H1 (cell line): ENCODE measurements at places on chromosomes 11 and 22. TPM values are rescaled to one million over a fixed set of nuclear protein-coding genes. Genes with fewer than 3 reads are reported as not detected.

- no peaks in the 10 kb centered on the region for H3K27me3 ChIP-seq
- no peak for DNase-seq
- H3K4me3 ChIP-seq: no peak overlapping the region
- no peaks in the 10 kb centered on the region for H3K36me3 ChIP-seq
- no peak overlapping the region for H3K27ac ChIP-seq
- no peaks in the 10 kb centered on the region for H3K4me1 ChIP-seq
These were observed 152.3 kb upstream of the CCDC90B start for GRCh38 chr11:83438438-83438837.

GRCh38 chr22:46104881-46105493 lies 45.3 kb upstream of the PPARA start:
- DNase-seq: no peak
- no peaks in the 10 kb centered on the region for H3K36me3 ChIP-seq
- H3K4me1 ChIP-seq: no peaks in the 10 kb centered on the region; the same call in 1 of the 2 replicates
- no peak overlapping the region for H3K4me3 ChIP-seq

The SCGB1A1 gene
- not detected in 2 replicates for total RNA-seq

DNA sequence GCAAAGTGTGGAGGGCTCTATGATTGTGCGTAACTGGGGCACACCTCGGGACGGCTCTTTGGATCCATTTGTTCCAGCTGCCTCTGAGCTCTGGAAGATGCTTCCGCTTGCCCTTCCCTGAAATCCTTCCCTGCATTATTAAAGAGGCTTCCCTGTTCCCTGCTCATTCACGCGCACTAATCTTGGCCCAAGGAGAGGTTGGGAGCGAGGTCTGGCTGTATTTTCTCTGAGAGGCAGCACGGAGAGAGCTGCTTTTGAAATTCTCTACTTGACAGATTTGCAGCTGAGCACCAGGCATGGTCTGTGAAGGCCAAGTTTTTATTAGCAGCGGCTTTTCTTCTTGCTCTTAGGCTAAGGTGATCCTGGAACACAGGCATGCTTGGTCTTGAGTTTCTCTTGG lies 94.8 kb upstream of the NTM start:
- peaks cover 2% of the 10 kb centered on the region for H3K4me1 ChIP-seq
- no peaks in the 10 kb centered on the region for H3K36me3 ChIP-seq
- H3K4me3 ChIP-seq: no peak overlapping the region
- H3K27ac ChIP-seq: no peak overlapping the region
- no peaks in the 10 kb centered on the region for H3K27me3 ChIP-seq

The OR8A1 gene
- not detected in 2 replicates for total RNA-seq

The GVQW3 gene
- 7.6 and 8.1 TPM in 2 replicates for total RNA-seq

DNA sequence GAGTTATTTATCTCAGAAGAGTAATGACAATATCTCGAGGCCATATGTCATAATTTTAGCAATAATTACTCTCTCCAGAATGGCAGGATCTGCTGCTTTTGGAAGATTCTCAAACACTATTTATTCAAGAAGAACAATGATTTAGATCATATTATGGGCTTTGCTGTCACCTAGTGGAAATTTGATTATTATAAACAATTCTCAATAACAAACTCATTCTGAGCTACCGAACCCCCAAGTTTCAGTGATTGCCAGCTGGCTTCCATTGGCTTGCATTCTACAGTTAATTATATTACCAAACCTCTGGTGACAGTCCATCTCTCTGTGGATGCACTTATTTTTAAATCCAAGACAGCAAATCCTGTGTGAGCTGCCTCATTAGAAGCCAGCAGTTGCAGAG lies 27.9 kb upstream of the SLC36A4 start:
- no peak overlapping the region for H3K27ac ChIP-seq
- no peak overlapping the region for H3K4me3 ChIP-seq
- H3K4me1 ChIP-seq: no peaks in the 10 kb centered on the region
- no peaks in the 10 kb centered on the region for H3K36me3 ChIP-seq
- H3K27me3 ChIP-seq: no peaks in the 10 kb centered on the region

The SCARF2 gene
- total RNA-seq: 9.8 and 10.0 TPM in 2 replicates

DNA sequence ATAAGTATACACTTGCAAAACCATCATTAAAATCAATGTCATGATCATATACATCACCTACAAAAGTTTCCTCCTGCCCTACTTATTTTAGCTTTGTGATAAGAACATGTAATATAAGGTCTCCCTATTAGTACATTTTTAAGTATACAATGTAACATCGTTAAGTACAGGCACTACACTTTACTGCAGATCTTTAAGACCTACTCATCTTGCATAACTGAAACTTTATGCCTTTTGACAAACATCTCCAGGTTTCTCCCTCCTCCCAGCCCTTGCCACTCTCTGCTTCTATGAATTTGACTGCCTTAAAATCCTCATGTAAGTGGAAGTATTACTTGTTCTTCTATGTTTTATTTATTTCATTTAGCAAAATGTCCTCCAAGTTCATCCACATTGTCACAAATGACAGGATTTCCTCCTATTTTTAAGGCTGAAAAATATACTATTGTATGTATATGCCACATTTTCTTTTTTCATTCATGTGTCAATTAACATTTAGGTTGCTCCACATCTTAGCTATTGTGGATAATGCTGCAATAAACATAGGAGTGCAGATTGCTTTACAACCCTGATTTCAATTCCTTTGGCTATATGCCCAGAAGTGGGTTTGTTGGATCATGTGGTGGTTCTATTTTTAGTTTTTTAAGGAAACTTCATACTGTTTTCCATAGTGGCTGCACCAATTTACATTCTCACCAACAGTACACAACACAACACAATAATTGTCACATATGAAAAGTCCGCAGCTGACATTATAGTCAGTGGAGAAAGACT lies 471.1 kb upstream of the ANO3 start:
- H3K4me1 ChIP-seq: no peaks in the 10 kb centered on the region
- H3K4me3 ChIP-seq: no peak overlapping the region
- no peaks in the 10 kb centered on the region for H3K36me3 ChIP-seq
- H3K27ac ChIP-seq: no peak overlapping the region
- no peak for DNase-seq

The AMOTL1 gene
- 27.6 and 31.6 TPM in 2 replicates for total RNA-seq

The NLRP14 gene
- 0.08 TPM in 1 of 2 replicates, not detected in the other for total RNA-seq

DNA sequence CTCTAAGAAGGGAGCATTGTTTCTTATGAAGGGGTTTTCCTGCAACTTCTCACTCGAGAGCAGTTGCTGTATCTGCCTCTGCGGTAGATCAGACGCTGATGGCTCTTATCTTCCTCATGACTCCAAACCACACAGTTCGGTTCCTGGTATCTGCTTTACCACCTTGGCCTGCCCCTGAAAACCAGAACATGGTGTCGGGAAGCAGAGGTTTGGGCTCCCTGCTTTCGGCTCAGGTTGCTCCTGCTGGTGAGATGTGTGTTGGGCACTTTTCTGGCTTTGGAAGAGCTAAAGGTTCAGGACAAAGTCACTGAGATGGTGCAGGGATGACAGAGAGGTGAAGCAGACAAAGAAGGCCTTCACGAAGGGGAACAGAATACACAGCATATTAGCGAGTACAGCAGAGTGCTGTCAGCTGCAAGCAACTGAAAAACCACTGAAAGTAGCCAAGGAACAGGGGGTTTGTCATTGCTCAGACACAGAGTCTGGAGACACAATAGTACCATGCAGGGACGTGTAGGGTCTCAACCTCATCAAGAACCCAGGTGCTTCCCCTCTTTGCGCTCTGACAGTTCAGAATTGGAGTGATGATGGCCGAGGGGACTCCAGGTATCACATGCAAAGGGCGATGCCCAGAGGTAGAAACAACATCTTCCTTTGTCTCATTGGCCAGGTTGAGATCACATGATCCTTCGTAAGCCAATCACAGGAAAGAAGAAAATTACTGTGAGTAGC lies 11.9 kb upstream of the CSF2RB start:
- no peaks in the 10 kb centered on the region for H3K27me3 ChIP-seq
- peaks cover 13% of the 10 kb centered on the region for H3K4me1 ChIP-seq
- DNase-seq: no peak
- H3K36me3 ChIP-seq: no peaks in the 10 kb centered on the region
- H3K4me3 ChIP-seq: no peak overlapping the region

- H3K4me3 ChIP-seq: no peak overlapping the region
- H3K36me3 ChIP-seq: no peaks in the 10 kb centered on the region
- H3K4me1 ChIP-seq: no peaks in the 10 kb centered on the region
- H3K27ac ChIP-seq: no peak overlapping the region
These were observed 30.7 kb downstream of the SCUBE2 start for GRCh38 chr11:9060700-9061111.

The REXO2 gene
- 109 and 111 TPM in 2 replicates for total RNA-seq

DNA sequence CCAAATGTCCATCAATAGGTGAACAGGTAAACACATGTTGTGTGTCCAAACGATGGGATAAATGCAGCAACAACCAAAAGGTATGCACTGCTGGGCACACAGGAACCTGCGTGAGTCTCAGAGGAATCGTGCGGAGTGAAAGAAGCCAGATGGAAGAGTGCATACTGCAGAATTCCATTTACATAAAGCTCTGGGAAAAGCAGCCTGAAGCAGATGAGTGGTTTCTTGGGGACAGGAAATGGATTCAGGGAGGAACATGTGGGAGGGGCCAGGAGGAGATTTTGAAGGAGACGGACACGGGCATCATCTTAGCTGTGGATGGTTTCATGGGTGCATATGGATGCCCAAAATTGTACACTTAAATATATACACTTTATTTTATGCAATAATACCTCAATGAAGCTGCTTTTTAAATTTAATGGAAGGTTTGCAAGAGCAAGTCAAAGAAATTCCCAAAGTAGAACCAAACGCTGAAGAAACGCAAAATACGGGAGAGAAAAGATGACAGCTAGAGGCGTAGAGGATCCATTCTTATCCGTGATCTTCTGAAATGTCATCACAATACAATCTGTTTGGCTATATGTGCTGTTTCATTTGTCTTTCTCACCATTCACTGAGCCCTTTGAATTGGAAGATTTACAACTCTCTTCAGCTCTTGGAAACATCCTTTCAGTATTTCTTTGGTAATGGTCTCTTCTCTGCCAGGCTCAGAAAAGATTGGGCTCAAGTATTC lies 24.5 kb downstream of the ST14 start:
- H3K27me3 ChIP-seq: no peaks in the 10 kb centered on the region
- no peaks in the 10 kb centered on the region for H3K4me1 ChIP-seq
- DNase-seq: no peak
- no peak overlapping the region for H3K4me3 ChIP-seq

GRCh38 chr22:43090130-43090789 lies 1.1 kb upstream of the TTLL1 start:
- no peak for DNase-seq
- H3K27me3 ChIP-seq: no peaks in the 10 kb centered on the region
- no peak overlapping the region for H3K4me3 ChIP-seq
- H3K4me1 ChIP-seq: no peaks in the 10 kb centered on the region

DNA sequence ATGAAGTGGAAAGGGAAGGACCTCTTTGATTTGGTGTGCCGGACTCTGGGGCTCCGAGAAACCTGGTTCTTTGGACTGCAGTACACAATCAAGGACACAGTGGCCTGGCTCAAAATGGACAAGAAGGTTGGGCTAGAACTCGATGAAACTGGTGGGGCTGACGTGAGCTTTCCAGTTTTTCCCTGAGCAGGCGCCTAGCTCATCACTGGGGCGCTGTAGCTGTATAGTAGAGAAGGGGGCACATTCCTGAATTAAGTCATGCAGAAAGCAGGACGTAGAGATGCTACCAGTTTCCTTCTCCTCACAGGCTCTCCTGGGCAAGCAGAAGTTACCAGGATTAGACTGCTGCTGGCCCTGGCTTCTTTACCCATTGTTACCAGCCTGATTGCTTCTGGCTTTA lies 33.3 kb downstream of the NF2 start:
- peaks cover 4% of the 10 kb centered on the region; the same call in 1 of the 2 replicates for H3K36me3 ChIP-seq
- H3K27me3 ChIP-seq: no peaks in the 10 kb centered on the region
- H3K4me3 ChIP-seq: no peak overlapping the region
- no peak overlapping the region for H3K27ac ChIP-seq
- no peak for DNase-seq

- no peak for DNase-seq
- H3K4me1 ChIP-seq: no peaks in the 10 kb centered on the region
- no peaks in the 10 kb centered on the region for H3K36me3 ChIP-seq
- H3K4me3 ChIP-seq: no peak overlapping the region
- no peak overlapping the region for H3K27ac ChIP-seq
These were observed 391.1 kb downstream of the AASDHPPT start for GRCh38 chr11:106468531-106468930.

DNA sequence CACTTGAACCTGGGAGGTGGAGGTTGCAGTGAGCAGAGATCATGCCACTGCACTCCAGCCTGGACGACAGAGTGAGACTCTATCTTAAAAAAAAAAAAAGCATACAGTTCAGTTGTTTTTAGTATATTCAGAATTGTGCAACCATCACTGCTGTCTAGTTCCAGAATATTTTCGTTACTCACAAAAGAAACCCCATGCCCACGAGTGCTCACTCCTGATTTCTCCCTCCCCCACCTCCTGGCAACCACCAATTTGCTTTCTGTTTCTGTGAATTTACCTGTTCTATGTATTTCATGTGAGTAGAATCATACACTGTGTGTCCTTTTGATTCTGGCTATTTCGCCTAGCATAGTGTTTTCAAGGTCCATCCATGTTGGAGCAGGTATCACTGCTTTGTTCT lies 24.8 kb downstream of the PTPRJ start:
- peaks cover 7% of the 10 kb centered on the region for H3K4me1 ChIP-seq
- H3K4me3 ChIP-seq: no peak overlapping the region
- H3K27ac ChIP-seq: no peak overlapping the region

GRCh38 chr22:29782061-29782845 lies 15.1 kb downstream of the UQCR10 start:
- H3K27me3 ChIP-seq: no peaks in the 10 kb centered on the region
- H3K36me3 ChIP-seq: no peaks in the 10 kb centered on the region
- DNase-seq: no peak
- H3K4me3 ChIP-seq: no peak overlapping the region
- H3K4me1 ChIP-seq: 0 out of 2 replicates have a peak, but pooled peaks cover 2% of the 10 kb centered on the region
- no peak overlapping the region for H3K27ac ChIP-seq

DNA sequence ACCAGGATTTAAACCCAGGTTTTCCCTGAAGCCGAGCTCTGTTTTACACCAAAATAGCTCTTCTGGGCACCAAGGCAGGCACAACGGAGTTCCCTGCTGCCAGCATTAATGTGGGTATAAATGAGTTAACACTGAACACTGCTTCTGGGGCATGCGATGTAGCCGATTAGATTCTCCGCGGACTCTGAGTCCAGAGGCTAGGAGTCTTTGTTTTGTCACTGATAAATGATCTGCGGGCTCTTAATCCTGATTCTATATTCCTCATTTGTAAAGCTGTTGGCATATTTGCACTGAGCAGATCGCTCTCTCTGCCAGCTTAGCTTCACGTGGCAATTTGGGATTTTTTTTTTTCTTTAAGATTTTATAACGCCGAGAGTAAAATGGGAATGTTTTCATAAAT lies 16.8 kb upstream of the LDLRAD3 start:
- no peak overlapping the region for H3K4me3 ChIP-seq
- H3K27ac ChIP-seq: no peak overlapping the region
- no peaks in the 10 kb centered on the region for H3K27me3 ChIP-seq
- no peaks in the 10 kb centered on the region for H3K36me3 ChIP-seq
- no peaks in the 10 kb centered on the region for H3K4me1 ChIP-seq
- DNase-seq: no peak

GRCh38 chr11:674406-674805 lies 20.6 kb downstream of the DEAF1 start:
- H3K4me1 ChIP-seq: no peaks in the 10 kb centered on the region
- DNase-seq: no peak
- no peak overlapping the region for H3K27ac ChIP-seq
- no peak overlapping the region for H3K4me3 ChIP-seq

The MSANTD2 gene
- total RNA-seq: 15.9 and 17.3 TPM in 2 replicates

The ARHGAP8 gene
- total RNA-seq: 47.7 and 48.7 TPM in 2 replicates
